ENCODE measurements at places on chromosomes 6 and 20. TPM values are rescaled to one million over a fixed set of nuclear protein-coding genes. Genes with fewer than 3 reads are reported as not detected.

The MEP1A gene
- total RNA-seq, result not detected

The CNR1 gene
- total RNA-seq, result 0.72 TPM

The CTCFL gene
- not detected for total RNA-seq

The PRELID3B gene
- 133 TPM for total RNA-seq

The TBC1D32 gene
- 8.3 TPM for total RNA-seq

The SLC13A3 gene
- 5.5 TPM for total RNA-seq

The CLPSL2 gene
- not detected for total RNA-seq
